ENCODE measurements at places on chromosomes 3 and 15.

DNA sequence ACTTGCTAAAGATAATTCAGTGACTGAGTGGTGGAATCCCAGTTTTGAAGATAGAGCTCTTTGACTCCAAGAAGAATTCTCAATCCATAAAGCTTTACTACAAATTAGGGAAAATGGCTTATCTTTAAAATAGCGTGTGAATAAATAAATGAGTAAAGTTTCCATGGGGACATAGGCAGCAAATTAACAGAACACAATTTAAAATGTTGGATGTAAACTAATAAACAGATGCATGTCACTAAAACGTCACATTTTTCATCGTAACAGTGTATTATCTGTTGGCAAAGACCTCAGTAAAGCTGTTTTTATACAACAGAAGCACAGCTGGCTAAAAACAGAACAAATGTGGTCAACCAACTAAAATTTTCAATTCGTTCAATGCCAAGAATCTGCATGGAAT, 913.9 kb upstream of the CFAP20DC start:
- no peak for DNase-seq

- peak; percentile 59 for DNase-seq
Observed at GRCh38 chr3:14783480-14784086, 35.2 kb upstream of the FGD5 start.

DNA sequence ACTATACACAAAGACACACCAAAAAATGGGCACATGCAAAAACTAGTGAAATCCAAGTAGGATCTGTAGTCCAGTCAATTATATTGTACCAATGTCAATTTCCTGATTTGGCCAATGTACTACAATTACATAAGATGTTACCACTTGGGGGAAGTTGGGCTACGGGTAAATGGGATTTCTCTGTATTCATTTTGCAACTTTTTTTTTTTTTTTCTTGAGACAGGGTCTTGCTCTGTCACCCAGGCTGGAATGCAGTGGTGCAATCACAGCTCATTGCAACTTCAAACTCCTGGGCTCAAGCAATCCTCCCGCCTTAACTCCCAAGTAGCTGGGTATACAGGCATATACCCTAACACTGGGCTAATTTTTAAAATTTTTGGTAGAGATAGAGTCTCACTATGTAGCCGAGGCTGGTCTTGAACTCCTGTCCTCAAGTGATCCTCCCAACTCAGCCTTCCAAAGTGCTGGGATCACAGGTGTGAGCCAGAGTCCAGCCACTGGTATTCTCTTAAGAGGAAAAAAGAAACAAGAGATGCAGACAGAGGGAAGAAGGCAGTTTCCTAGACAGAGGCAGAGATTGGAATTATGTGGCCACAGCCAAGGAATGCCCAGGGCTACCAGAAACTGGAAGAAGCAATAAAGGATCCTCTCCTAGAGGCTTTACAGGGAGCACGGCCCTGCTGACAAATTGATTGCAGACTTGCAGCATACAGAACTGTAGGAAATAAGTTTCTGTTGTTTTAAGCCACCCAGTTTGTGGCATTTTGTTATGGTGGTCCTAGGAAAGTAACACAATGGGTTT, 33.3 kb downstream of the TFDP2 start:
- DNase-seq, result no peak

DNA sequence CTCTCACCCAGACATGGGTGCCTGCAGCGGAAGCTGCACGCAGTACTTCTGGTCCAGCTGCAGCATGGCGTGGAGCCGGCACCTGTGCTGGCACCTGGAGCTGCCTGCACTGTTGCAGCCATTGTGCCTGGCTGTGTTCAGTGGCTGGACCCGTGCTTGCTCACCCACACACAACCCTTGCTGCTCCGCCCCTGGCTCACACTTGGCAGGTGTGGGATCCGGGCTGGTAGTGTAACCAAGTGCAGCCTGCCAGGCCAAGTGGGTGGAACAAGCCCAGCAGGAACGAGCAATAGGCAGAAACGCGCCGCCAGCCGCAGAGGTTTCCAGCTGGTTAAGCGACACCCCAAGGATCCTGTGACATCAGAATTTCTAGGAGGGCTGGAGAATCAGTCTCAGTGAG, 11.2 kb upstream of the SCAPER start:
- no peak for DNase-seq

Data from SK-N-SH (cell line).